ENCODE measurements at places on chromosomes 4 and X. TPM values are rescaled to one million over a fixed set of nuclear protein-coding genes. Genes with fewer than 3 reads are reported as not detected.

GRCh38 chr4:162707962-162708361 lies 458.7 kb downstream of the NAF1 start:
- DNase-seq: no peak

DNA sequence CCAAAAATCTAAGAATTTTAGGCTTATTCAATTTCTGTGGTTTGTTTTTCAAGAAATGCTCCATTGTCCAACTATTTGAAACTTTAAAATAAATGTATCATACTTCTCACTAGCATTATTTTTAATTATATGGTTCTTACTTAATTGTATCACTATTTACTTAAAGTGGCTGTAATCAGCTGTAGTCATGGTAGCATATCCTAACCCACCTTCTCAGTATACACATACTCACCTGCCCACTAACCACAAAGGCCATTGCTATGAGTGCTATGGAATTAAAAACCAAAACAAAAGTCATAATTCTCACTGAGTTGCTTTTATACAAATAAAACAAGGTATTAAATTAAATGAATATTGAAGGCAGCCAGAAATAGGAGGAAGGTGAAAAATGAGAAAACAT lies 5.0 kb downstream of the FBXO8 start:
- no peak for DNase-seq

GRCh38 chr4:60757986-60758680 lies 442.0 kb upstream of the ADGRL3 start:
- DNase-seq: no peak

DNA sequence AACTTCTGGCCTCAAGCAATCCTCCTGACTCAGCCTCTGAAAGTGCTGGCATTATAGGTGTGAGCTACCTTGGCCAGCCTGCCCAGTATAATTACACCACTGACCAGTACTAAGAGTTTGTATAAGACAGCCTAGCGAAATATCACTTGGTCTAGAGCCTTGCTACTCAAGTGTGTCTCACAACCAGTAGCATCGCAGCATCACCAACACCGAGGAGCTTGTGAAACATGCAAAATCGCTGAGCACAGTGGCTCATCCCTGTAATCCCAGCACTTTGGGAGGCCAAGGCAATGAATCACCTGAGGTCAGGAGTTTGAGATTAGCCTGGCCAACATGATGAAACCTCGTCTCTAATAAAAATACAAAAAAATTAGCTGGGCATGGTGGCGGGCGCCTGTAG lies 102.0 kb upstream of the GATB start:
- DNase-seq: no peak

The IL21 gene
- not detected for total RNA-seq
